NCI-H1694 (cell line): ENCODE measurements at places on chromosomes 16 and 17.

GRCh38 chr16:84193480-84193879 is 2.5 kb downstream of the ADAD2 start:
- no peak for DNase-seq

GRCh38 chr17:52105591-52105990 is 52.9 kb downstream of the CA10 start:
- DNase-seq, result no peak

GRCh38 chr17:76268015-76268749 is 3.0 kb downstream of the UBALD2 start:
- DNase-seq, result peak; percentile 54

GRCh38 chr16:89431630-89432029 is 58.7 kb downstream of the ANKRD11 start:
- no peak for DNase-seq

GRCh38 chr16:20911361-20911760 is 10.8 kb downstream of the LYRM1 start:
- no peak for DNase-seq

GRCh38 chr16:86375364-86375763 is 135.0 kb upstream of the FOXF1 start:
- no peak for DNase-seq

GRCh38 chr16:8996891-8997290 is 33.2 kb upstream of the USP7 start:
- DNase-seq, result no peak

- DNase-seq, result no peak
Observed at GRCh38 chr16:21302454-21302853, 24.4 kb upstream of the CRYM start.

DNA sequence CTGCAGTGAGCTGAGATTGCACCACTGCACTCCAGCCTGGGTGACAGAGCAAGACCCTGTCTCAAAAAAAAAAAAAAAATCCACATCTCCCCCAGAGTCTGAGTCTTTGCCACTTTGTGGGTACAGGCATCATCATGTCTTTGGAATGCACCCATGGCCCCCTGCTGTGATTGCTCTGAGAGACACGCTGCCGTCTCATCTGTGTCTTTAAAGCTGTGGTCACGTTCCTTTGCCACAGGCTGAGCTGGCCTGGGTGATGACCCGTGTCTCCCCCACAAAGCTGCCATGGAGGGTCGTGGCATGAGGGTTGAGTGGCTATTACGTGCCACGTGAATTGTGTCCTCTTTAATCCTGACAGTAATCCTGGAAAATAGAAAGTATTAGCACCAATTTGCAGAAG is 20.2 kb downstream of the CRISPLD2 start:
- no peak for DNase-seq

DNA sequence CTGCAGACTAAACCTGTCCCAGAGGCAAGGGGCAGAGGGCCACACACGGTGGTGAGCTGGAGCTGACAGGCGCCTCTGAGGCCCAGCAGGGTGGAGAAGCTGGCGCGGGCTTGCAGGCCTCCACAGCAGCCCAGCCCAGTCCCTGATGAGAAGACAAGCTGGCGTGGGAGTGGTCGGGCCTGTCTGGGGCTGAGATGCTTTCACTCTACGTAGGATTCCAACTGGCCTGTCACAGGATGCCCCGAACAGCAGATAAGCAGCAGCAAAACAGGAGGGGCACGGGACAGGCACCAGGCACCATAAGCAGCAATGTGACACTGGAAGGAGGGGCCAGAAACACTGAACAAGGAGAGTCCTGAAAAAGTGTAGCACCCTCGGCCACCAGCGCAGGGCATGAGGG is 40.1 kb downstream of the PEMT start:
- DNase-seq, result peak; percentile 26

- no peak for DNase-seq
Observed at GRCh38 chr17:58161566-58161965, 5.2 kb upstream of the OR4D2 start.

- no peak for DNase-seq
Observed at GRCh38 chr17:45386178-45386577, 46.5 kb downstream of the ARHGAP27 start.

DNA sequence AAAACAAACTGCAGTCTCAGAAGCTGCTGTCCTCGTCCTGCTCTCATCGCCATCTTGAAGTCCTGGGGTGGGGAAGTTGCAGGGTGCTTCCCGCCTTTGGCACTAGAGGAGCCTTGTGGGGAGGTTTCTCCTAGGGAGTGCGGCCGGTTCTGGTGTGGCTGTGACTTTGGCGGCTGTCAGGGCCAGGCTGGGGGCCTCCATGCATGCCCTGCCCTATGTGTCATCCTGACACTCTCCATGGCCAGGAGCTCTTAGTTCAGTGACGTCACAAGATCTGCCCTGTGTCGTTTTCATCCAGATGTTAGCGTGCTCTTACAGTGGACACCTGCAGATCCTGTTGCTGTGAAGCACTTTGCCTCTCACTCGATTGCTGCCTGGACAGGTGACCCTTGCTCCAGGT is 49.6 kb downstream of the PLD6 start:
- DNase-seq, result no peak

DNA sequence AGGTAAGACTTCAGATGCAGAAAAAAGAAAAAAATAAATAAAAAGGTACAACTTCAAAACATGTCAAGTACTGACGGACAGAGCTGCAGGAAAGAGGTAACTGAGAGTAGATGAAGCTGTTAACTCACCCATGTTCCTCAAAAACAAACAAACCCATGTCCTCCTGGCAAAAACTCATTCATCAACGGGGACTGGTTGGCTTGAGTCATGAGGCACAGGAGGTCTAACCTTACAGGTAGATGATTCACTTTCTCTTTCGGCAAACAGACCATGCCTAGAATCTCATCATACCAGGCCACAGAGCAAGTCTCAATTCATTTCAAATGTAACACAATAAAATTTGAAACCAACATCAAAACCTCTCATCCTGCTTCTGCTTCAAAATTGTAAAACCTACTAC is 12.3 kb upstream of the FASN start:
- no peak for DNase-seq

- DNase-seq, result no peak
Observed at GRCh38 chr17:42288803-42289610, 709 bp downstream of the STAT5A start.

- DNase-seq, result peak; percentile 53
Observed at GRCh38 chr17:57541472-57542394, 203.4 kb downstream of the CCDC182 start.

GRCh38 chr17:43626023-43626422 is 35.7 kb downstream of the MEOX1 start:
- no peak for DNase-seq

- DNase-seq, result peak; percentile 53
Observed at GRCh38 chr17:77011173-77012011, 129.4 kb upstream of the SEC14L1 start.

DNA sequence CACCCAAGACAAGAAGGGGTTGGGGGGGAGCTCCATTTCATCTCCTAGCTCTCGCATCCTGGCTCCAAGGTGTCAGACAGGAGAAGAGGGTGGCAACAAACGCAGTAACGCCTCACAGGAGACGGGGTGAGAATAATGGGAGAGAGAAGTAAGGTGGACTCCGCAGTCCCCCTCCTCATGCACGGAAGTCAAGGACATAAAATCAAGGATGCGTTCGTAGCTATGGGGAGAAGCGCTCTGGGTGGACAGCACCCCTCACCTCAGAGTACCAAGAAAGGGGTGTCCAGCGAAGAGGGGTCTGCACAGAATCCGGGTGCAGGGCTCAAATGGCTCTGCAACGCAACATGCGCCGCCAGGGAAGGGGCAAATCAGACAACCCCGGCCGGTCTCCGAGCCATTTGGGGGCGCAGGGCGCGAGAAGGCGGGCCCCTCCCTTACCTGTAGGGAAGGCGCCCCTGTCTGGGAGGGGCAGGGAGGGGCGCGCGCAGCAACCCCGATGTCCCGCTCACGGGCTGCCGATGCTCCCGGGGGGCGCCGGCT is 555 bp downstream of the HDAC5 start:
- DNase-seq, result no peak

DNA sequence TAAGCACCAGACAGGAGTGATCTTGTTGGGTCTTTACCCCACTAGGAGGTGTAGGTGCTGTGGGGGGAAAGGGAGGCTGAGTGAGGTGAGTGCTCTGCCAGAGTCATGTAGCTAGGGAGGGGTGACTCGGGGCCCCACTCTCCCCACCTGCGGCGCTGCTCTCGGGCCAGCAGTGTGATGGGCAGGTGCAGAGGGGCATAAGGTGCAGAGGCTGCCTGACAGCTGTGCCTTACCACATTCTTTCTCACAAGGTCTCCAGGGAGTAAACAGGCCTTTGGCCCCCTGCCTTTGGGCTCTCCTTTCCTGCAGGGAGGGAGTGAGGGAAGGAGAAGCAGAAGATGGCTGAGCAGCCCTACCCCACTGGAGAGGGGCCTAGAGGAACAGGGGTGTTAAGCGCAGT is 4.5 kb upstream of the CNP start:
- no peak for DNase-seq

GRCh38 chr17:47942096-47942510 is 732 bp downstream of the PNPO start:
- DNase-seq, result no peak

DNA sequence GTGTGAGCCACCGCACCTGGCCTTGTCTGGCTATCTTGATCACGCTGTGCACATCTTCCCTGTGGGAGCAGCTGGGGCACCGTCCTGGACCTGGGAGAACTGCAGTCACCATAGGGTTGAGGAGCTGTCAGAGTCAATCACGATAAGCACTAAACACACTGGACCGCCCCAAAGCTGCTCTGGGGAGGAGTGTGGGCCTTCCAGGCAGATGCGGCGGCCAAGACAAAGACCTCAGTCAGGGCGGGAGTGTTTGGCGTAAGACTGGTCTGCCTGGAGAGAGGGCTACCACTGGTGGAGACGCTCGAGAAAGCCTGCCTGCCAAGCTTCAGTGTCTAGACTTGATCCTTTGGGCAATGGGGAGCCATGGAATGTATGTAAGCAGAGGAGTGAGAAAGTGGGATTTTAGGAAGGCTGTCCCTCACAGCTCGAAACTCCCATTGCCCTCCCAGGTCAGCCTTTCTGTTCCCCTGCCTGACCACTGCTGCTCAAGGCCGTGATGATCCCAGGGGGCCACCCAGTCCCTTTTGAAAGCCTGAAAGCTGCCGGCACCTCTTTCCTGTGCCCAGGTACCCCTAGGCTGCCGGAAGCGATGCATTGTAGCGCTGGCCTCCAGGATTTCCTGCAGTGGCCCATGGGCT is 29.3 kb upstream of the CIBAR2 start:
- DNase-seq, result no peak
